ENCODE measurements at places on chromosomes 2 and 18. TPM values are rescaled to one million over a fixed set of nuclear protein-coding genes. Genes with fewer than 3 reads are reported as not detected.

GRB14 gene
- 59.4 TPM for polyA plus RNA-seq

GRCh38 chr2:71471276-71471675 is 17.9 kb downstream of the DYSF start:
- no peak overlapping the region for H3K4me3 ChIP-seq
- peaks cover 11% of the 10 kb centered on the region for H3K4me1 ChIP-seq
- H3K36me3 ChIP-seq, result no peaks in the 10 kb centered on the region
- no peak for DNase-seq
- no peak overlapping the region for H3K27ac ChIP-seq

DNA sequence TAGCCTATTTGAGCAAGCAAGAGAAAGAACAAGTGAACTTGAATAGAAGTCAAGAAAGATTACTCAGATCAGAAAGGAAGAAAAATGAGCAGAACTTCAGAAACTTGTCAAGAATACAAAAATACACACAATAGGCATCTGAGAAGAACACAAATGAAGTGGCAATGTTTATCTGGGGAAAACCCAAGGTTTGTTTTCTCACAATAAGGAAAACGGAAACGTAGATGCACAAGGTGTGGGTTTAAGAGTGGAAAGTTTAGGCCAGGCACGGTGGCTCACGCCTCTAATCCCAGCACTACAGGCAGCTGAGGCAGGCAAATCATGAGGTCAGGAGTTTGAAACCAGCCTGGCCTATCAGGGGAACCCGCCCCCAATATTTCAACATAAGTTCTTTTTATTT is 159.5 kb upstream of the GYPC start:
- H3K27me3 ChIP-seq, result no peaks in the 10 kb centered on the region
- H3K36me3 ChIP-seq, result no peaks in the 10 kb centered on the region
- H3K27ac ChIP-seq, result no peak overlapping the region
- no peaks in the 10 kb centered on the region for H3K4me1 ChIP-seq
- H3K4me3 ChIP-seq, result no peak overlapping the region
- no peak for DNase-seq

- H3K4me1 ChIP-seq, result peaks cover 5% of the 10 kb centered on the region
- no peak overlapping the region for H3K4me3 ChIP-seq
- H3K36me3 ChIP-seq, result no peaks in the 10 kb centered on the region
- no peak overlapping the region for H3K27ac ChIP-seq
Observed at GRCh38 chr2:201913201-201913600, 106.9 kb downstream of the CDK15 start.

DNA sequence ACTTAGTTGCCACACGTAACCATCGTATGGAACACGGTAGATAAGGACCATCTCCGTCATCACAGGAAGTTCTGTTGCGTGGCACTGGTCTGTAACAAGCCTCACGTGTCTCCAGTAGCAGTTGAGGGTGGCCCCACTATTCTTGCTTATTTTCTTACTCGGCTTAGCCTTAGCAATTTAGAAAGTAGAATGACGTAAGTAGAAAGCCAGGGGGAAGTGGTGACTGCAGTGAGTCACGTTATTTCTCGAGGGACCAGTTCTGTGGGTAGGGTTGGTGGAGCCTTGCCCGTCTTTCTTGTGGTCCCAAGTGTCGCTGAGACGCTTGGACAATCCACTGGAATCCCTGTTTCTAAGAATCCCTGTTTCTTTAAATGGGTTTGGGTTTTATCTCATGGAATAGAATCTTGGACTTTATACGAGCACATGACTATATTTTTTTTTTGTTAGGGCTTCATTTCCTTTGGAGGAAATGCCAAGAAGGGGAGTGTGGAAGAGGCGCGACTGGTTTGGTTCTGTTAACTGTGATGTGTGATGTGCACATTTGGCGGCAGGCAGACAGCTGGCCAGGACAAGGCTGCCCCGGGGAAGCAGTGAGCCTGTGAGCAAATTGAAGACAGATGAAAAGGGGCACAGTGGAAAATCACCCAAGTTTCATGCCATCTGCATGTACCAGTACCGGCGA is 96.2 kb downstream of the CABLES1 start:
- H3K27me3 ChIP-seq, result no peaks in the 10 kb centered on the region
- H3K27ac ChIP-seq, result peak overlapping the region; percentile 76
- peak; percentile 58 for DNase-seq
- peaks cover 23% of the 10 kb centered on the region for H3K4me1 ChIP-seq

GRCh38 chr2:132941296-132942020 is 271.5 kb upstream of the LYPD1 start:
- no peak overlapping the region for H3K27ac ChIP-seq
- H3K4me3 ChIP-seq, result no peak overlapping the region
- H3K27me3 ChIP-seq, result no peaks in the 10 kb centered on the region
